ENCODE measurements at places on chromosomes 1 and 21. TPM values are rescaled to one million over a fixed set of nuclear protein-coding genes. Genes with fewer than 3 reads are reported as not detected.
A peak's percentile ranks its signal among the peaks of the same experiment; 100 is the strongest.

DNA sequence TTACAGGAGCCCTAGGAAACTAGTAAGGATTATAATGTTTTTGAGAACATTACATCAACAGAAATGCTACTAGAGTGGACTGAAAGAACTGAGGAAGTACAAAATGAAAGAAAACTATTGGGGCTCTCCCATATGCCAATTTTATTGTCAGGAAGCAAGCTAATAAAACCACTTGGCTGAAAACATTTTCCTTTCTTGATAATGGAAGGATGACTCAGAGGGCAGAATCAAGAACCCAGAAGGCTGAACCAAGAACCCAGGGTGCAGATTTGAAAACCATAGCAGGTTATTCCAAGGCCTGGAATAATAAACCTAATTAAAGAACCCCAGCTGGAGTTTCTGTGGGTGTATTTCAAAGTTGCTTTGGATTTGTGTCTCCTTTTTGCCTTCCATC, 70.7 kb downstream of the RPE65 start:
- no peak for DNase-seq
- no peaks in the 10 kb centered on the region for H3K27me3 ChIP-seq
- H3K36me3 ChIP-seq: no peaks in the 10 kb centered on the region
- no peak overlapping the region for H3K4me3 ChIP-seq
- peaks cover 7% of the 10 kb centered on the region for H3K4me1 ChIP-seq
- no peak overlapping the region for H3K27ac ChIP-seq

- H3K36me3 ChIP-seq: no peaks in the 10 kb centered on the region
- DNase-seq: peak; percentile 51
- H3K4me3 ChIP-seq: no peak overlapping the region
- H3K27ac ChIP-seq: no peak overlapping the region
- H3K4me1 ChIP-seq: no peaks in the 10 kb centered on the region
Measured at GRCh38 chr1:170929835-170930554, 5.3 kb upstream of the MROH9 start.

- H3K27me3 ChIP-seq: no peaks in the 10 kb centered on the region
- H3K4me1 ChIP-seq: no peaks in the 10 kb centered on the region
- peaks cover 21% of the 10 kb centered on the region for H3K36me3 ChIP-seq
- DNase-seq: no peak
- H3K27ac ChIP-seq: no peak overlapping the region
Measured at GRCh38 chr21:41247561-41248545, 68.7 kb upstream of the FAM3B start.

DNA sequence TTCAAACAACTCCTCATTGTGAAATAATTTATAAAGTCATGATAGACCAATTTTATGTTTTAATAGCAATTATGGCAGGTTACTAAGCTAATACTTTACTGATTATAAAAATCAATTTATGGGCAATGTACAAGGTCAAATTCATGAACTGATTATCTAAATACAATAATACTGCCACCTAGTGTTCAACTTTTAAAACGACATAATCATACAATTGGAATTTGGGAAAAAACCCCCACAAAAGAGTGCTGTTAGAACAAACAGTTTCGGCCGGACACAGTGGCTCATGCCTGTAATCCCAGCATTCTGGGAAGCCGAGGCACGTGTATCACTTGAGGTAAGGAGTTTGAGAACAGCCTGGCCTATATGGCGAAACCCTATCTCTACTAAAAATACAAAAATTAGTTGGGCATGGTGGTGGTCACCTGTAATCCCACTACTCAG, 14.0 kb downstream of the GTF2B start:
- H3K27me3 ChIP-seq: no peaks in the 10 kb centered on the region
- no peaks in the 10 kb centered on the region for H3K4me1 ChIP-seq
- H3K4me3 ChIP-seq: no peak overlapping the region
- no peak overlapping the region for H3K27ac ChIP-seq
- no peak for DNase-seq
- H3K36me3 ChIP-seq: no peaks in the 10 kb centered on the region

Gene TRAPPC10
- total RNA-seq: 27.1 TPM

Gene CRYZ
- 29.8 TPM for total RNA-seq

- no peaks in the 10 kb centered on the region for H3K36me3 ChIP-seq
- DNase-seq: no peak
- peaks cover 25% of the 10 kb centered on the region for H3K4me1 ChIP-seq
- H3K27me3 ChIP-seq: peaks cover 10% of the 10 kb centered on the region
- no peak overlapping the region for H3K4me3 ChIP-seq
Measured at GRCh38 chr1:175154629-175155472, 37.7 kb downstream of the KIAA0040 start.

DNA sequence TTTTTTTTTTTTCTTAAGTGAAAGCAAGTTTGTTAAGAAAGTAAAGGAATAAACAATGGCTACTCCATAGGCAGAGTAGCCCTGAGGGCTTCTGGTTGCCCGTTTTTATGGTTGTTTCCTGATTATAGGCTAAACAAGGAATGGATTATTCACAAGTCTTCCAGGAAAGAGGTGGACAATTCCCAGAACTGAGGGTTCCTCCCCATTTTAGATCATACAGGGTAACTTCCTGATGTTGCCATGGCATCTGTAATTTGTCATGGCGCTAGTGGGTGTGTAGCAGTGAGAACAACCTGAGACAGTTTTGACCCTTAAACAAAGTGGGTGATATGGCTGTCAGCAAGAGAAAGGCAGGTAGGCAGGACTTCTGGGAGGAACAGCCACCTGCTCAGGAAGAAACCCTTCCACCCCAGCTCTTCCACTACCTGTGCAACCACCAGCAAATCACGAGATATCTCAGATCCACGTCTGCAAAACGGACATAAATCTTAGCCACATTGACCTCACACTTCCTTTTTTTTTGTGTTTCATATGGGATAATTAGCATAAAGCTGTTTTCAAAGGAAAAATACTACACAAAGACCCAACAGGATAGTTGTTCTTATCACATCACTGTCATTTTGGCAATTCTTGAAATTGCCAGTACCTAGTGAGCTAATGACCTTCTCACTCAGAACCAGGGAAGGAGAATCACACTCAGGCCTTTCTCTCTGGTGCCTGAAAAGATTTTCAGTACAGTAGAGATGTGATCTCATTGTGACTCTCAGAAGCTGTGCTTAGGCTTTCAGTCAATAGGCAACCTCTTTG, 34.8 kb upstream of the DUSP10 start:
- H3K36me3 ChIP-seq: no peaks in the 10 kb centered on the region
- H3K4me1 ChIP-seq: no peaks in the 10 kb centered on the region
- H3K4me3 ChIP-seq: no peak overlapping the region
- H3K27ac ChIP-seq: no peak overlapping the region
- H3K27me3 ChIP-seq: no peaks in the 10 kb centered on the region
- no peak for DNase-seq

Gene CHD5
- 22.0 TPM for total RNA-seq

DNA sequence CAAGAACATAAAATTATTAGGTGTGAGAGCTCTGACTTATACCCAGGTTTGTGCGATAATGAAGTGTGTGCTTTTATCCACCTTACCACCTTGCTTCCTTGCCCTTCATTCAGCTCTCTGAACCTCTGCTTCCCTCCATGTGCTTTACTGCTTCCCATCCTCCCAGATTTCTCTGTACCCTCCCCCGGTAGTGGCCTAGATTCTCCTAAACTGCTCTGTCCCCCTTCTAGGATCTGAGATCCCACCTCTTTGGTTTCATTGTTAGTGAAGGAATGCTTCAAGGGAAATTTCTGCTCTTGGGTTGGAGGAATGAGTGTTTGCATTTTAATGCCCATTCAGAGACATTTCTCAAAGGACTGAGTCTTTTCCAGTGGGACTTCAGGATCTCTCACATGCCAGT, 159.5 kb downstream of the ST6GALNAC3 start:
- no peak overlapping the region for H3K27ac ChIP-seq
- DNase-seq: no peak
- H3K4me1 ChIP-seq: peaks cover 3% of the 10 kb centered on the region
- H3K27me3 ChIP-seq: peaks cover under 1% of the 10 kb centered on the region

Gene VCAM1
- 81.8 TPM for total RNA-seq

DNA sequence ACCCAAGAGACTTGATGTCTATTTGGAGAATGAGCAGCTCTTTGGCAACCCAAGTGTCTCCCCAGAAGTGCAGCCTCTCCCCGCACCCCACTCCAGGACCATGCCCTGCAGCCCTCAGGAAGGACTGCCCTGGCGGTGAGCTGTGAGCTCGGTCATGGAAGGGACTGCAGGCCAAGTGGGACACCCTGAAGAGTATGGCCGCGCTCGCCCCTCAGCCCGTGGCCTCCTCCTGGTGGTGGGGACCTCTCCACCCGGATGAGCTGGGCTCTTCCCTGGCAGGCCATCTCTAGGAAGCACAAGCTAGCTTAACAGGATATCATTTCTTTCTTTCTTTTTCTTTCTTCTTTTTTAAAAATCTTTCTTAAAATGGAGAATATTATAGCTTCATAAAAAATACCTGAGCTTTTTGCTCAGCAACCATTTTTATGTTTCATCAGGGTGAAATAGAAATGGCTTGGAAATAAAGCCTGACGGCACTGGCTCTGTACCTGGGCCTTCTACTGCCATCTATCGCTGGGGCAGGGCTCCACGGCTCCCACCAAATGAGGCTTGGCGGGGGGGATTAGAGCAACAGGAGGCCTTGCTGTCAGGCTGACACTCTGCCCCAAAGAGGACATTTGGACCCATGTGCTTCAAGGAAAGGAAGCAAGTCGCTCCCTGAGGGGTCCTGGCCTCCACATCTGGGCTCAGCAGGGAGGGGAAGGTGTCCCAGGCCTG, 296.2 kb upstream of the VAMP3 start:
- DNase-seq: no peak
- no peak overlapping the region for H3K4me3 ChIP-seq
- peaks cover 19% of the 10 kb centered on the region for H3K36me3 ChIP-seq
- no peaks in the 10 kb centered on the region for H3K27me3 ChIP-seq
- no peak overlapping the region for H3K27ac ChIP-seq

Gene PCAT6
- total RNA-seq: not detected

Gene SPRR2E
- total RNA-seq: not detected

DNA sequence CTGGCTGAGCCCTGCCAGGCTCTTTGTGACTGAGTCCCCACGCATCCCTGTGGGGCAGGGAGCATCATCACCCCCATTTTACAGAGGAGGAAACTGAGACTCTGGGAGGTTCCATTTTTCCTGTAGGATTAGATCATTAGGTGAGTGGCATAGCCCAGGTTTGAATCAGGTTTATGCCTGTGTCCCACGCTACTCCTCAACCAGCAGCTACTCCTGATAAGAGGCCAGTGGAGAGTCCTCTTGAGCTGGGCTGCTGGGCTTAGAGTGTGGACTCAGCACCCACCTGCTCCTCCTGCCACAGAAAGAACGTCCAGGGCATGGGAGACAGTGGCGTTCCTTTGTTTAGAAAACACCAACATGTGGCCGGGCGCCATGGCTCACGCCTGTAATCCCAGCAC, 30.7 kb downstream of the TNFRSF1B start:
- no peaks in the 10 kb centered on the region for H3K4me1 ChIP-seq
- no peaks in the 10 kb centered on the region for H3K27me3 ChIP-seq
- H3K4me3 ChIP-seq: no peak overlapping the region
- H3K27ac ChIP-seq: no peak overlapping the region

Gene DIO1
- total RNA-seq: not detected

GRCh38 chr1:203000217-203000944, 6.8 kb upstream of the TMEM183A start:
- no peak overlapping the region for H3K4me3 ChIP-seq
- H3K36me3 ChIP-seq: no peaks in the 10 kb centered on the region
- H3K27me3 ChIP-seq: peaks cover 10% of the 10 kb centered on the region

DNA sequence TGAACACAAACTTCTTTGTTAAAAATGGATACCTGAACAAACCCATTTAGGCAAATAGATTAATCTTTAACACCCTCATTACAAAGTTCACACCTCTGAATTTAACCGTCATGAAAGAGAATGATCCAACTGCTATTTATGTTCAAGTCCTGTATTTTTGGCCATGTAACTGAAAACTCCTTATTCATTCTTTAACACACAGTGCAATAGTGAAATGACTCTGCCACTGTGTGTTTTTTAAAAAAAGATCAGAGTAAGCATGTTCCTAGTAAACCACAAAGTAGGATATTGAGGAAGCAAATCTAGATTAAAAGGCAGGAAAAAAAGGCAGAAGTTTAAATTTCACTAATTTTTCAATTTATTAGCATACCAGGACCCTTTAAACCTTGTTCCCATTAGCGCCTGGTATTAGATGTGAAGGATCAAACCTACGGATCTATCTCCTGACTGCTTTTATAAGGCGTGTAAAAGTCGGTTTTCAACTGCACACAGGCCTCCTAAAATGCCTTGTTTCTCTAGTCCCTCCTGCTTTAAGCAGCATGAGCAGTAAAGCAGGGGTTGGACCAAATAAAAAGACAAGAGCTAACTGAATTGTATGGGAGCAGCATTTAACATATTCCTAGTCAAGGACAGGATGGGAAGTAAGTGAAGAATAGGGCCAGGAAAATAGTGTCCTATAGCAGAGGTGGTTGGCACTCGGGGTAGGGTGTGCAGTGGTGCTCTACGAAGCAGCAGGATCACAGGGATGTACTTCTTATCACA, 33.4 kb downstream of the NUCKS1 start:
- DNase-seq: no peak
- H3K27me3 ChIP-seq: no peaks in the 10 kb centered on the region
- no peak overlapping the region for H3K27ac ChIP-seq
- H3K4me1 ChIP-seq: no peaks in the 10 kb centered on the region

GRCh38 chr1:9040659-9041030, 14.4 kb upstream of the SLC2A7 start:
- peaks cover 14% of the 10 kb centered on the region for H3K4me1 ChIP-seq
- H3K27me3 ChIP-seq: peaks cover 5% of the 10 kb centered on the region
- H3K27ac ChIP-seq: no peak overlapping the region
- H3K4me3 ChIP-seq: no peak overlapping the region
- DNase-seq: no peak
- H3K36me3 ChIP-seq: peaks cover 10% of the 10 kb centered on the region

DNA sequence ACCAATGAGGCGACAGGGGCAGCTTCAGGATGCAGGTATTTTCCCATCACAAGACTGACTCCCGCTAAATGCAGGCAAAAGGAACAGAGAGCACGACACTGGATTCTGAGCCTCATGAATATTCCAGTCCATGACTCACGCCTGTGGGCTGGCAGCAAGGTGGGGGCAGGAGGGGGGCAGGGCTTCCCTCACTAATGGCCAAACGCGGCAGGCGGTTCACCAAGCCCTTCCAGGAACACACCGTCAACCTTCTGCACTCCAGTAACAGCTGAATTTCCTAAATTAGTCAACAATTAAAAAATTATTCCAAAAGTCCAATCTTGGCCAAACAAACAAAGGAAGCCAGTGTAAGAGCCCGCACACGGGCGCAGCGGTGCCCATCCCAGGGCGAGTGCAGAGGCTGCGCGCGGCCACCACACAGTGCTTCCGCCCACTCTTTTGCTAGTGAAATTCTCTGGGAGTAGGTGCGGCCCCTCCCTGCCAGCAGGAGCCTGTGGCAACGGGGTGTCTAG, 12.5 kb upstream of the GPR153 start:
- H3K4me1 ChIP-seq: peaks cover 86% of the 10 kb centered on the region
- no peak overlapping the region for H3K4me3 ChIP-seq
- H3K27ac ChIP-seq: peak overlapping the region; percentile 3
- no peak for DNase-seq
- no peaks in the 10 kb centered on the region for H3K27me3 ChIP-seq
- H3K36me3 ChIP-seq: peaks cover 74% of the 10 kb centered on the region
